Dermis microvascular lymphatic vessel endothelial cell (primary cell): ENCODE measurements at places on chromosomes 4 and X. TPM values are rescaled to one million over a fixed set of nuclear protein-coding genes. Genes with fewer than 3 reads are reported as not detected.

The NXF2 gene
- not detected in 2 replicates for total RNA-seq

The TMPRSS11A gene
- total RNA-seq = not detected in 2 replicates

The MAGEA6 gene
- not detected in 2 replicates for total RNA-seq

The TMSB15B gene
- 2.8 and 8.3 TPM in 2 replicates for total RNA-seq

The CT55 gene
- under 0.01 TPM in 1 of 2 replicates, not detected in the other for total RNA-seq

The ITIH6 gene
- not detected in 2 replicates for total RNA-seq

The SMIM43 gene
- 0.13 and 0.38 TPM in 2 replicates for total RNA-seq

The NUDT6 gene
- 4.6 and 4.9 TPM in 2 replicates for total RNA-seq

The DEFB131A gene
- not detected in 2 replicates for total RNA-seq

The SPATA4 gene
- not detected in 2 replicates for total RNA-seq

The SSX2 gene
- total RNA-seq = not detected in 2 replicates

The APLN gene
- 13.9 and 19.3 TPM in 2 replicates for total RNA-seq

The PAPSS1 gene
- total RNA-seq = 41.8 and 51.6 TPM in 2 replicates

The AKAP4 gene
- total RNA-seq = not detected in 2 replicates

The PHKA1 gene
- 4.9 and 6.4 TPM in 2 replicates for total RNA-seq

The ADH1C gene
- not detected in 2 replicates for total RNA-seq

The PF4V1 gene
- not detected in 2 replicates for total RNA-seq

The TLR2 gene
- total RNA-seq = 0.13 and 0.77 TPM in 2 replicates
